ENCODE measurements at places on chromosomes 4 and X.

DNA sequence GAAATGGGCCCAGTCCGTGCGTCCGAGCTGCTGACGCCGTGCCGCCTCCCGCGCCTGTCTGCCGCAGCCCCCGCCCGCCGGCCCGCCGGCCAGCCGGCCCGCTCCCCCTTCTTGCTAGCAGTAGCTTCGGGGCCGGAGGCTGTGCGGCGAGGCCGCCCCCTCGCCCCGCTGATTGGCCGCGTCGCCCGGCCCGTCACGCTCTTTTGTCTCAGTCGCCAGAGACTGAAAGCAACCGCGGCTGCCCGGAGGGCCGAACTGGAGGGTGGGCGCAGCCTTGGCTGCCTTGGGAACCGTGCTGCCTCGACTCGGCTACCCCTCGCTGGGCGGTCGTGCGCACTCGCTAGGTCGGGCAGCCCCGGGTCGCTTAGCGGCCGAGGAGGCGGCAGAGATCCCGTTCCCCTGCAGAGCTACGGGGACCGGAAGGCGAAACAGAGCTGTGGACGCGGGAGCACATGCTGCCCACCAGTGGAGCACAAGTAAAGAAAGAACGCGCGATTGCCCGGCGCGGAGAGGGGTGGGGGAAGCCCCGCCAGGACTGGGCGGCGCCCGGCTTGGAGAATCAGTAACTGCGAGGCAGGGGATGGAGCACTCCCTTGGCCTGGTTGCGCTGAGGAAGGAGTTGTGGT is at the start of gene ZCCHC18:
Gene ZCCHC18, plus strand, starts transcription at position 198 of the 626 bp plus-strand sequence. CDS start 1,589 bp downstream, outside the sequence.
- DNase-seq, result peak; percentile 38

GRCh38 chr4:61628282-61628681 is 428.2 kb downstream of the ADGRL3 start:
- no peak for DNase-seq

DNA sequence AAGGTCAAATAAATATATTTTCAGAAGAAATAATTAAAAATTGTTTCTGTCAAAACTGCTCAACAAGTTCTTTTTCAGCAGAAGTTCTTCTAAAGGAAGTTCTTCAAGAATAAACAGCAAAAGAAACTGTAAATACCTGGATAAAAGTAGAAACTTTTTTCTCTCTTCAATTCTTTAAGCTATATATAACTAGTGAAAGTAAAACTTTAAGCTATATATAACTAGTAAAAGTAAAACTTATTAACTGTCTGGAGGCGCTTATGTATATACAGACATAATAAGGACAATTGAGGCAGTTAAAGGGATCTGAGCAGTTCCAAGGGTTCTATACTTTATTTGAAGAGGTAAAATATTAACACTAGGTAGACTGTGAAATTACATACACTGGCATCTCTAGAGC is 126.9 kb downstream of the LRBA start:
- no peak for DNase-seq

DNA sequence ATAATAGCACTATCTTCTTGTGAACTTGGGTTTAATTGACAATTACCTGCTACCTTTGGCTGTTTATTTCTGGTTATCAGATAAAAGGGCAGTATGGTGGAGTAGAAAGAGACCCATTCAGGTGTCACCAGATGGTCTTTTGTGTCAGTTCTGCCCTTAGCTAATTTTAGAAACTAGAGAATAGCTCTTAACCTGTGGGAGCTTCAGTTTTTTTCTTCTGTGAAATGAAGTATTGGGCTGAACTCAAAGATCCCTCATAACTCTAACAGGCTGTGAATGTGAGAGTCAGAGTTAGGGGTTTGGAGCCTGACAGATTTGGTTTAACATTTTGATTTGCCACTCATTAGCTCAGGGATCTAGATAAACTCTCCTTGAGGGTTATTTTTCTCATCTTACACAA is 335.2 kb downstream of the PPP1R2C start:
- no peak for DNase-seq

DNA sequence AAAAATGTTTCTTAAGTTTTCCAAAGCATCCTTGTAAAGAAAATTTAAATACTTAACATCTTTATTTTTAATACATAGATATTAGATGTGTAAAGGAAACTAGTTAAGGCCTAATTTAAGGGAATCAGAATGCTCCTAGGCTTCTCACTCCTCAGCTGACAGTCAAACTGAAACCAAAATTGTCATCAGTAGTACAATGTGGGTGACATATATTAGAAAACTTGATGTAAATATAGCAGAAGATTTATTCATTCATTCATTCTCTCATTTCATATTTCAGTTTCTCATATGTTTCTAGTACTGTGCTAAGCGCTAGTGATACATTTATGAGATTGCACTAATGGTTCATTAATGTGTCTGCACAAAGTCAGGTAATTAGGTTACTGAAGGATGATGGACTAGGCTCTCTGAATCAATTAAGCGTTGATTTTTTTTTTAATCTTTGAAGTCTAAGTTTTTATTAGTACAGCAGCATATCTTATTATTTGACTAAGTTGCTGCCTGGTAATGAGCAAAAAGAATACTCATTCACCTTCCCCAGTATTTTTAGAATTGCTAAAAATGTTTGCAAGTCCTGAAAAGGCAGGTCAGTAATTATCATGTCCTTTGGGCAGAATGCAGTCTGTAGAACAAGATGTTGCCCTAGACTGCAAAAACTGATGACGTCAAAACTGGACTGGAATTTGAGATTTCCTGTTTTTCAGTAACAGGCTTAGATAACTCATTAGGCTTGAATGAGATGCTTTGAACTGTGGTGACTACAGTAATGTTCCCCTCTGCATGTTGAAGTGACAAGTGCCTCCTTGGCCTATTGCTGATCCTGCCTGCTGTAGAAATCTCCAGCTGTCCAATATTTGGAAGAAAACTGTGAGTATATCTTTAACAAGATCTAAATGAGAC is 128.7 kb downstream of the ARHGAP24 start:
- DNase-seq, result no peak

DNA sequence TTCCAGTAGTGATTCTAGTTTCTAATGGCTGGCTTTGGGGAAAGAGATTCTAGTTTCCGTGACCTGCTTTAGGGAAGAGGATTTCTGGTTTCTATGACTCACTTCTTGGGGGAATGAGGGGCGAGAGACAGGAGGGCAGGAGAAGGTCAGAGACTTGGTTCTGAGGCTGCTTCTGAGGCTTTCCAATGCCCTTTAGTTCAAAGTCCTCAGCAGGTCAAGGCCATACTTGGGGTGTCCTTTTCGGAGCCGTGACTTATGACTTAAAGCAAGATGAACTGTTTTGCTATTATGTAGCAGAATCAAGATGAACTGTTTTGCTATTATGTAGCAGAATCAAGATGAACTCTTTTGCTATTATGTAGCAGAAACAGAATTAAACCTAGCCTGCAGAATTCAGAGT is 52.2 kb upstream of the TLR3 start:
- DNase-seq, result no peak

GRCh38 chrX:30880058-30880457 is 9.0 kb downstream of the TAB3 start:
- no peak for DNase-seq

- no peak for DNase-seq
Observed at GRCh38 chr4:150280975-150281374, 202.7 kb downstream of the DCLK2 start.

DNA sequence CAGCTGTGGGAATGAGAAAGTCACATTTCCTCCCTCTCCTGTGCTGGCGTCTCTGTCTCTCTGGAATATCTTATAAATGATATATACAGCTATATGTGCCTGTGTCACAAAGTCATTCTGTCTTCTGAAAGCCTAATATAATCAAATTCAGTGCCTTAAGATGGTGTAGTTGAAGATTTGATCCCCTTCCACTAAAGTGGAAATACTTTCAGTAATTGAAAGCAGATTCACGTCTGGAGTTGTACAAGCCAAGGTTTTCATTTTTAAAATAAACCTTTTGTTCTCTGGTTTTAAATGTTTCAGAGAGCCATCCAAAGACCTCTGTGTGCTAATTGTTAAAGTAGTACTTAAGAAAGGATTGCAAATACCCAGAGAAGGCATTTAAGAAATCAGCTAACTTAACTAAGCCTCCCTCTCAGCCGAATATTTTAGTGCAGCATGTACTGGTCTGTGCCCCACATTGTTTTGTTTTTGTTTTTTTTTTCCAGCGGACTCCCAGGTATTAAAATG is 206.8 kb downstream of the TENM3 start:
- DNase-seq, result no peak

GRCh38 chrX:97636473-97637140 is 752.9 kb downstream of the RPA4 start:
- no peak for DNase-seq

DNA sequence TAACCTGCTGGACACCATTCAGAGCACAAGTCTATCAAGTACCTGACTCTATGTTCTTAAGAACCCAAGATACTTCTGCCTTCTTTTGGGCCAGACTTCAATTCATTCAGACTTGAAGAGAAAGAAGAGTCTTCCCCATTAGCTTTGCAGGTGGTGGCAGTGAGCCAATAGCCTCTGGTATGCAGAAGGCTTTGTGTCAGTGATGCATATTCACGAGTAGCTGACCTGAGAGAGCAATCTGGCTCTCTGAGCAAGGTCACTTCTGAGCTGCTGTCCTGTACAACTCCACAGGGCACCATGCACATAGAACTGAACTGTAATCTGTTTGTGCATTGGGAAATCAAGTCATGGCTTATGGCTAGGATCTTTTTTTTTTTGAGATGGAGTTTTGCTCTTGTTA is 39.9 kb upstream of the SPINK2 start:
- no peak for DNase-seq

GRCh38 chr4:135934026-135934425 is 1598.3 kb downstream of the PCDH18 start:
- DNase-seq, result no peak

DNA sequence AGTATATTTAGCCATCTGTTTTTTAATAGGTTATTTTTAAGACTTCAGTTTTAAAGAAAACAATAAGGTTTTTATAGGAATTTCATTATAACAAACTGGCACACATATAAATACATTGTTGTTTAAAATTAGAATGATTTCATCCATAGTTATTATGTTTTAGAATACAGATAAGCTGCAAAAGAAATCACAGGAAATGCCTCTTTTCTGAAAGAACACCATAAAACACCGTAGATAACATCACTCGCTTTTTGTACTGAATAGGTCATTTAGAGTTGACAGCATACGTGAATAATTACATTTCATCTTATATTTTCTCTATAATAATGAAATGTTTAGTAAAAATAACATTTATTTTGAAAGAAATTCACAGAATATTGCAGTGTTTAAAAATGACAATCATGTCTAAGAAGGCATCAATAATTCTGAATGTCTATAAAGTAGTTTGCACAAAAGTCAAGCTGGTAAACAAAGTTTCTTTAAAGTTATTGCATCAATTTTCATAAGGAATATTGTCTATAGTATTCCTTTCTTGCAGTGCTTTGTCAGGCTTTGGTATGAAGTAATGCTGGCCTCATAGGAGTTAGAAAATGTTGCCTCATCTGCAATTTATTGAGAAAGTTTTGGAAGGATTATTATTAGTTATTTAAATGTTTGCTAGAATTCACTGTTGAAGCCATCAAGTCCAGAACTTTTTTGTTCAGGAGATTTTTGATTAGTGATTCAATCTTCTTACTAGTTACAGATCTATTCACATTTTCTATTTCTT is 17.9 kb upstream of the VEGFC start:
- no peak for DNase-seq

- DNase-seq, result no peak
Observed at GRCh38 chrX:79408623-79409322, 41.6 kb upstream of the ITM2A start.

DNA sequence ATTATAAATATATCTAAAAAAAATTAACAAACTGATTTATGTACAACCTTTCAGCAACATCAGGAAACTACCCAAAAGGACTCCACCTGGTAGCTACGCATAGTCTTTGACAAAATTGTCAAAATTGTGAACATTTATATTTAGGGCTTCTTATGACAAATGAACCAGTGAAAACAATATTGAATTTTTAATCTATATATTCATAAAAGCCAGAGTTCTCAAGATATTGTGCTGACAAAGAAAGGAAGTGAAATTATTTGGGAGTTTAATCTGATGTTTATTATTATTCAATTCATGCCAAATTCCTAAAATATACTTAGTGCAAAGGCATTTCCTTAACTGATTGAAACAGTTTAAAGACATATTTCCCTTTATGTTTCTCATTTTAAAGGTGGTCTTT is 5.3 kb upstream of the SULT1B1 start:
- DNase-seq, result no peak

- peak; percentile 28 for DNase-seq
Observed at GRCh38 chr4:10093801-10094552, 22.6 kb downstream of the WDR1 start.

DNA sequence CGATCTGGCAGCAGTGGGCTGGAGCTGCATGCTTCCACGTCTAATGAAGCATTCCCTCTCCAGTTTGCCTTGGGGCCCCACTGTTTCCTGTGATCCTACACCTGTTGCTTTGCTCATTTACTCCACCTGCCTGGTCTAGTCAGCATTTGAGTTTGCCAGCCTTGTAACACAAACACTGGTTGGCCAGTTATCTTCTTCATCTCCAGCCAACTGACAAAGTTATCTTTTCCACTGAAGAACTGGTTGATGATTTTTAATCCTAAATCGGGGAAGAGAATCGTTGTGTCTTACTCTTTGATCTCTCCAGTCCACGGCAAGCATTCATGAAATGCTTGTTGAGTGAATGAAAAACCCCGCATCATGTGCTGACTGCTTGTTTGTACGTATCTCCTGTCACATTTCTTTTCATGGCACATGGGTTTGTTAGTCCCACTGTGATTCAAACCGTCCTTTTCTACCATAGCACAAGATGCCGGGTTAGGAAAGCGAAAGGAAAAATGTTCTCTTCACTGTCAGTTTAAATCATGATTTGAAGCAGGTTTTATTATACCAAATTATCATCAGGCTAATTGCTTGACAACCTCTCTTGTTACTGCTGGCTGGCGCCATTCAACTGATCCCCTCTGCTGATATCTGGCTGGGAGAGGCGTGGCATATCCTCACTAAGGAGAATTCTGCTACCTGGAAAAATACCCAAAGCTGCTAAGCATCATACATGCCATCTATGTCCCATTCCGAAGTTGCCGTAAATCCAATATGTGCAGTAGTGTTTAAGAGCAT is 144.8 kb downstream of the SHROOM3 start:
- DNase-seq, result no peak

GRCh38 chr4:159484864-159485263 is 382.0 kb downstream of the RAPGEF2 start:
- no peak for DNase-seq

DNA sequence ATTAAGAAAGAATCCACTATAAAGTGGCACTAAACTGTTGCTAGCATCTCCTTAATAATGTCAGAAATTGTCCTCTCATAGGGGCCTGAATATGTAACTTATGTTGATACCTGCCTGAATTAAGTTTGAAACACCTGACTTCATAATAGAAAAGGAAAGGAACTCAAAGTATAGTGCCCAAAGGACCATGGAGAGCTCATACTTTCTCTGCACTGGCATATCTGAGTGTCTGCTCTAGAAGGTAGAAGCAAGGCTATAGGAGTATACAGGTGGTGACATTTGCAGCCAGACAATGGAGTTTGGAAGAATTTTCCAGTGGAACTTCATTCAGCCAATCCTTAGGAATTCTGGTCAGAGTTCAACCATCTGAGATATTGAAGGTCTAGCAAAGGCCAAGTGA is 988.9 kb downstream of the RAB28 start:
- no peak for DNase-seq

- no peak for DNase-seq
Observed at GRCh38 chr4:86934147-86934770, 552 bp upstream of the AFF1 start.

- no peak for DNase-seq
Observed at GRCh38 chr4:142698552-142698951, 147.5 kb downstream of the INPP4B start.

Data from central memory CD4-positive, alpha-beta T cell (primary cell).